ENCODE measurements at places on chromosomes 11 and 22.

DNA sequence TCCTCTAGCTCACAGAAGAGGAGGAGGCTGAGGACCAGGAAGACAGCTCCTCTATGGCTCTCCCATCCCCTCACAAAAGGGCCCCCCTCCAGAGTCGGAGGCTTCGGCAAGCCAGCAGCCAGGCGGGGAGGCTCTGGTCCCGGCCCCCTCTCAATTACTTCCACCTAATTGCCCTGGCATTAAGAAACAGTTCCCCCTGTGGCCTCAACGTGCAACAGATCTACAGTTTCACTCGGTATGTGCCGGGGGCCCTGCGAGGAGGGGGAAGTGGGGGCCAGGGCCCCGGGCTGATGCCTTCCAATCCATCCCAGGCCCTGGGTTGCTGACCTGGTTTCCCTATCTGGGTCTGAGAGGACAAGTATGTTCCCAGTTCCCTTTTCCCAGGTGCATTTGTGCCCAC lies 7.9 kb downstream of the FOXR1 start:
- DNase-seq, result no peak

- peak; percentile 37 for DNase-seq
These were observed 283.0 kb upstream of the NARS2 start for GRCh38 chr11:78857688-78858087.

- peak; percentile 83 for DNase-seq
These were observed at the start of the genes NUDT22 and TRPT1 for GRCh38 chr11:64225608-64226506. NUDT22 (plus strand) TSS chr11:64226274; CDS start chr11:64226653, 379 bp downstream. TRPT1 (minus strand) TSS chr11:64226186; CDS start chr11:64225860, 326 bp downstream.

GRCh38 chr11:35253237-35253636 lies 114.3 kb downstream of the CD44 start:
- DNase-seq, result peak; percentile 76

- no peak for DNase-seq
These were observed 1.6 kb downstream of the GPHA2 start for GRCh38 chr11:64933935-64934681.

- DNase-seq, result no peak
These were observed 25.3 kb downstream of the OTOG start for GRCh38 chr11:17572359-17572690.

Data from EH (cell line).